ENCODE measurements at places on chromosomes 7 and 10.

DNA sequence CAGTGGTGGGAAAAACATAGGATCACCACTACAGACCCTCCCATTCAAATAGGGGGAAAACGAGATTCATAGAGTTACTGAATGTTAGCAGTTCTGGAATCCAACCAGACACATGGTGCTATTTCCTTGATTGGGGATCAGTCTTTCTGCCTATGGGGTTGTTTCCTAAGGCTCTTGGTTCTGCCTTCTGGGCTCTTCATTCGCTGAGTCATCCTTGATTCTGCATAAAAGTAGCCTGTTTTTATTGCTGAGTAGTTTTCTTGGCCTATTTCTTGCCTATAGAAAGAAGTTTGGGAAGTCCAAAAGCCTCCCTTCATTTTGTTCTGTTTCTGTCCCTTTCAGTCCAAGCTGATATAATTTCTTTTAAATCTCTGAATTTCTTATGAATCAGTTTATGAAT, 99.3 kb upstream of the OIT3 start:
- DNase-seq = no peak

- DNase-seq = no peak
Measured at GRCh38 chr7:22220941-22221340, 136.0 kb downstream of the RAPGEF5 start.

- DNase-seq = no peak
Measured at GRCh38 chr7:106609416-106609815, 51.5 kb downstream of the CCDC71L start.

GRCh38 chr7:96408881-96409280, 87.0 kb upstream of the SLC25A13 start:
- DNase-seq = no peak

DNA sequence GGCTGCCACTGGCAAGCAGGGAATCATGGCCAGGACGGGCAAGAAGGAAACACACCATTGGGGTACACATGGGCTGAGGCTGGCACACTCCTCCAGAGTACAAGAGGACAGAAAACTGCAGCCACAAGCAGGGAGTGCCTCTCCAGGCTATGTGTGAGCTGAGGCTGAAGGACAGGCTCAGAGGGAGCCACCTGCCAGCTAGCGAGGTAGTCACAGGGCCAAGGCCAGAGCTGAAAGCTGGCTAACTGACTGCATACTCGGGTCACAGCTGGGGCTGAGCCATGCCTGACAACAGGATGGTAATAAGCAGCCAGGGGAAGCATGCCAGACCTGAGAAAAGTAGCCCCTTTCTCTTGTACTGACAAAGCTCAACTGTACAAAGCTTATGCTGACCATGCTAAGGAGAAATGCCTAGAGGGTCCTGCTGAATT, 52.0 kb downstream of the KIF5B start:
- DNase-seq = no peak

DNA sequence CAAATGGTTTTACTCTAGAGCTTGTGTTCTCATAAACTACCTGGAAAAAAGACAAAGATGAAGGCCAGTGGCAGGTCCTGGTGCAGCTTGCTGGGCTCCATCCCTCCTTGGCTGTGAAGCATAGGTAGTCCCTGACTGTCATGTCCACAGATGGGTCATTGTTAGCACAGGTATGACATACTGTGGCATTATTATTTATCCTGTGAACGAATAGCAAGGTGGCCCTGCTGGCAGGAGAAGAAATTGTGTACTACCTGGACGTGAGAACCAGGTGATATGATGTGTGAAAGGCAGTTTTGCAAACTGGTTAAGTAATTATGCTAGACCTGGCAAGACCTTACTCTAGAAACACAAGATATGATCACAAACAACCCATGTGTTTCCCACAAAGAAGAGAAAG, 63.9 kb downstream of the CCDC71L start:
- DNase-seq = no peak

DNA sequence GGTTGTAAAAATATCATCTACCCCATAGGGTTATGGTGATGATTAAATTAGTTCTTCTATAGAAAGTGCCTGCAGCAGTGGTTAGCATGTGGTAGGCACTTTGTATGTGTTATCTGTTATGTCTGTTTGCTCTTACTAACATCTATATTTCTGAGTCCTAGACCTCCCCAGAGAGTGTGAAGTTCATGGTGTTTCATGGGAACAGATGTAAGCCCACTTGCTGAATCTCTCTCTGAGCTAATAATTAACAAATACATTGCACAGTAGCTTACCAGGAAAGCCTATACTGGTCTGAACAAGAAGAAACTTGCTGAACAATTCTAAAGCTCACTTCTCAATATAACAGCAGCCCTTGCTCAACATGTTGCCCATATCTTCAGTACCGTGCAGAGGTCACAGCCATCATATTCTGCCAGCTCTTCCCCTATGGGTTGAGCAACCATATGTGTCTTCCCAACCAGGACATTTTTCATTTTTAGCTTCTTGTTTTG, 100.1 kb downstream of the NPSR1 start:
- no peak for DNase-seq

- no peak for DNase-seq
Measured at GRCh38 chr10:110643653-110644597, at the start of gene RBM20. RBM20 (plus strand) TSS chr10:110644336; CDS start chr10:110644455, 119 bp downstream.

DNA sequence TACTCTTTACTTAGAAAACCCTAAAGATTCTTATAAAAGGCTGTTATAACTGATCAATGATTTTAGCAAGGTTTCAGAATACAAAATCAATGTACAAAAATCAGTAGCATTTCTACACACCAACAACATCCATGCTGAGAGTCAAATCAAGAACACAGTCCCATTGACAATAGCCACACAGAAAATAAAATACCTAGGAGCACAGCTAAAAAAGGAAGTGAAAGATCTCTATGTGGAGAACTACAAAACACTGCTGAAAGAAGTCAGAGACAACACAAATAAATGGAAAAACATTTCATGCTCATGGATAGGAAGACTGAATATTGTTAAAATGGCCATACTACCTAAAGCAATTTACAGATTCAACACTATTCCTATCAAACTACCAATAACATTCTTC, 427.0 kb downstream of the KCNMA1 start:
- DNase-seq = no peak

GRCh38 chr10:83289373-83289772, 849.9 kb upstream of the GHITM start:
- DNase-seq = no peak

DNA sequence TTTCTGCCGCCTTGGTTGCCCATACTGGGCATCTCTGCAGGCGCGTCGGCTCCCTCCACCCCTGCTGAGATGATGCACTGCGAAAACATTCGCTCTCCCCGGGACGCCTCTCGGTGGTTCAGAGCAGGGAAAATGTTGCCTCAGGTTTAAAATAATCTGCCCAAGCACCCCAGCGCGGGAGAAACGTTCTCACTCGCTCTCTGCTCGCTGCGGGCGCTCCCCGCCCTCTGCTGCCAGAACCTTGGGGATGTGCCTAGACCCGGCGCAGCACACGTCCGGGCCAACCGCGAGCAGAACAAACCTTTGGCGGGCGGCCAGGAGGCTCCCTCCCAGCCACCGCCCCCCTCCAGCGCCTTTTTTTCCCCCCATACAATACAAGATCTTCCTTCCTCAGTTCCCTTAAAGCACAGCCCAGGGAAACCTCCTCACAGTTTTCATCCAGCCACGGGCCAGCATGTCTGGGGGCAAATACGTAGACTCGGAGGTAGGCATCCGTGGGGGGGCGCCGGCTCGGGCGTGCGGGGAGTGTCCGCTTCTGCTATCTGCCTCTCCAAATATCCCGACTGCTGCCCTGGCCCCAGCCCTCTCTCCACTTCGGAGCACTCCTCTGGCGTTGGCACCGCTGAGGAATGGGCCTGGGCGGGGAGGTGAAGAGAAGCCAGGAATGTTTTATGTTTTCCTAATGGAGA, at the start of gene CAV1:
Gene CAV1, plus strand, starts transcription at position 428 of the 689 bp plus-strand sequence. Its CDS starts 27 bp downstream, at position 455.
- no peak for DNase-seq

- DNase-seq = no peak
Measured at GRCh38 chr7:71193099-71193810, 61.3 kb downstream of the GALNT17 start.

DNA sequence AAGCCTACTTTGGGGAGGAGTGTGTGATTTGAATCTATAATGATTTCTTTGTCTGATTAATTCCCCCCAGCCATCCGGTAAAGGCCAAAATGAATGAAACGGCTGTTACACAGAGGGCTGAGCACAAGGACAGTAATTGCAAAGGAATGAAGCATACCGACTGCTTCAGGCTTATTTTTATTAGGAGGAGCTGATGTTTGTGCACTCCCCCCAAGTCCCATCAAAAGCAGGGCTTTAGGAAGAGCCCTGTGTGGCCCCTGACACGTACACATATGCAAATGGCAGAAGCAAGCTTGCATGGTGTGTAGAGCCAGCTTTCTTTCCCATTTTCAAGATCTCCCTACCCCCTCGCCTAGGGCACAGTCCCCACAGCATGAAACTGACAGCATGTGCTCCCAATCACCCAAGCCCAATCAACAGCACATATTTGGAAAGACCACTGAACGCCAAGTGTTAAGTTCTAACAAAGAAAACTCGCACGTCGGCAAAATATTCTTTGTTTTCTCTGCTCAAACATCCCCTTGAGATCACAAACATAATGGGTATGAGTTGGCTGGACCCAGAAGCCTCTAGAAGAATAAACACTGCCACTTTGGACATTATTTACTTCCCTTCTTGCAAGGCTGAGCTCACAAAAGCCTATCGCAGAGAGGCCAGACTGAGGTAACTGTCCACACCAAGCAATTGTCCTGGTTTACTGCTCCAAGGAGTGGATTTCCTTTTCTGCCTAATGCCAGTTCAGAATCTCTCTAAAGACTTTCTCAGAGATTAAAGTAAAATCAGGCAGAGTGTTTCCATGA, 143.0 kb downstream of the CUBN start:
- DNase-seq = no peak

DNA sequence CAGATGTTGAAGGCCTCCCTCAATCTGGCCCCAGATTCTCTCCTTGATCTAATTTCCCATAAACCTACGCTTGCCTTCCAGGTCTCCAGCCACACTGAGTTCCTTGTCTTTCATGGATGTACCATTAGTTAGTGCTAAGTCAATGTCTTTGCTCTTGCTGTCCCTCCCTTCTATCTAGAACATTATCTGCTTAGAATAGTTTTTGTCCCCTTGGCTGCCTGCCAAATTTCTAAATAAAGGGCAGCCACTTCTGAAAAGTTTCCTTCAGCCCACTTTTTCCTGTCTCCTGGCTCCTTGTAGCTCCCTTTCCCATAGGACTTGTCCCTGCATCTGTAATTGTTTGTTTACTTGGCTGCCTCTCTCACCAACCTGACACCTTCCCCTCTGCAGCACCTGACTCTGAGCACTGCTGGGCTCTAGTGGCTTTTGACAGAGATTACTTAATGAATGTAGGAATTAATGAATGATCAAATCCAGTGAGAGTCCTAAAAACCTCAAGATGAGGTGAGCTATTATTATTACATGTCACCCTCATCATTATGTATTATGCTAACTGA, 58.3 kb downstream of the CXCL12 start:
- DNase-seq = no peak

DNA sequence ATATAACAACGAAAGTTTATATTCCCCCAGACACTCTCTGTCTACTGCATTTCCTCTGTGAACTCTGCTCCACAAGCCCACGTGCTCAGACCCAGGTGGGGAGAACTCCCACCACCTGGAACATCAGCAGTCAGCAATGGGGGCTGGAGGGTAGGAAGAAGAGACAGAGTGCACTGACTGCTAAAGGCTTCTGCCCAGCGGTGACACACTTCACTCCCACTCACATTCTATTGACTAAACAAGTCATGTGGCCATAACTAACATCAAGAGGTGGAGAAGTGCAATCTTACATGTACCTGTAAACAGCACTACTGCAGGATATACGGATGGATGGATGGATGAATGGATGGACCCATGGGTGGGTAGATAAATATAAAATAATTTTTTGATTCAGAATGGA, 122.2 kb downstream of the MPP7 start:
- DNase-seq = no peak

- DNase-seq = peak; percentile 74
Measured at GRCh38 chr10:119305860-119306513, 98.6 kb downstream of the GRK5 start.

DNA sequence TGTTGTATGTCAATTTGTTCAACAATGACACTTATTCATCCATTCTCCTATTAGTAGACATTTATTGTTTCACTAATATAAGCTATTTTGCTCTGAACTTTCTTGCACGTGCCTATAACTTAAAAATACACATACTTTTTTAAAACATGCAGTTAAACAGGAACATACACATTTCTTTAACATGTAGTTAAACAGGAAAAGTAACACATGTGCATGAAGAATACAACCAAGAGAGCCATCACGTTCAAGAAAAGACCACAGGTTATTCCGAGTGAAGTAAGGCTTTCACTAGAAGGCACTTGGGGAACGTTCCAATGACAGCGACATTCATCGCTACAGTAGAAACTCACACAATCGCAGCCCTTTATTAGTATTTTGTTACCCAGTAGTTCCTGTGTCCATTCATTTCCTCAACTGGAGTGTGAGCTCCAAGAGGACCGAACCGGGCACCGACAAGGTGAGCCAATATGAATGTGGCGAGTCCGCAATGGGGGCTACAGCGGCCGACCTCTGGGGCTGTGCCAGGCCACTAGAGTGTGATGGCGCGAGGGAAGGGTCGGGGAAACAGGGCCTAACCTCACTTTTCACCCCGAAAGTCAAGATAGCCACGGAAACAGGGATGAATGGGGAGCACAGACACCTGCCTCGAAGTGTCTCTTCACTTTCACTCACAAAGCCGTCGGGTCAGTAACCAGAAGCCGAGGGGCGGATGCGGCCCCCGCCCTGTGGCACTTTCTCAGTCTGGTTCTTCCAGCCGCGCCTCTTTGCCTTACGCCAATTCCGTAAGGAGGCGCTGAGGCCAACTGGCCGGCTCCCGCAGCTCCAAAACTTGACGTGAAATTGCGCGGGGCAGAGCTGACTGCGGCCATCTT, 775 bp upstream of the SEPTIN7 start:
- peak; percentile 69 for DNase-seq

- DNase-seq = no peak
Measured at GRCh38 chr10:127376071-127376470, 173.0 kb upstream of the NPS start.

GRCh38 chr10:103772096-103772845, 83.1 kb downstream of the SH3PXD2A start:
- peak; percentile 43 for DNase-seq

- DNase-seq = no peak
Measured at GRCh38 chr7:19665399-19666008, 43.3 kb downstream of the POLR1F start.

DNA sequence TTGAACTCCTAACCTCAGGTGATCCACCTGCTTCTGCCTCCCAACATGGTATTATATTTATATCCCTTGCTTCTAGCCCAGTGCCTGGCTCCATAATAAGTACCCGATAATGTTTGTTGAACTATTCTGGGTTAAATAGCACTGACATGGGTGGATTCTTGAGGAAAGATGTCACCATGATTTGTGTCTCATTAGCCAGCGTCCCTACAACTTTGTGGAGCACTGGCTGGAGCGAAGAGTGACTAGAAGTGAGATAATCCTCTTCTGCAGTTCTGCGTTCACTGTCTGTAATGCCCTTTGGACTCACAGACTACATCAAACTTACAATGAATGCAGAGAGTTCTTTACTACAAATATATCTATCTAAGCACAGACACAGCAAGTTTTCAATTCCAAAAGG, 16.9 kb upstream of the AKR1E2 start:
- no peak for DNase-seq

DNA sequence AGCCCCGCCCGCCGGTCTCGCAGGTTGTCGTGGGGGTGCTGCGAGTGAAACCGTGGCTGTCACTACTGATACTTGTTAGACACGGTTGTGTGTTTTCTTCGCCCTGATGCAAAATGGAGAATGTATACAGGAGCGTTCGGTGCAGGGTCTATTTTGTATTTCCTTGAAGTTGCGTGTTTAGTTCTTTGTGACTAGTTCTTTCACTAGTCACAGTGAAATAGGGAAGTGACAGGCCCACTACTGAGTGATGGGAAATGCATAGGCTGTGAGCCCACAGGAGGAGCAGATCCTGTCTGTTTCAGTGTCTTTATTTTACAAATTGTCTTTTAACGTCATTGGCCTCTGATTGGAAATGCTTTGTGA, 675 bp downstream of the ABRAXAS2 start:
- DNase-seq = no peak
